Stimulated activated CD4-positive, alpha-beta T cell treated with anti-CD3 and anti-CD28 coated beads, TNF-alpha, amount 100 ng/mL, for 24 hours (primary cell): ENCODE measurements at places on chromosomes 6 and 20.

- DNase-seq: no peak
Measured at GRCh38 chr6:130943738-130944137, 116.5 kb downstream of the SMLR1 start.

- no peak for DNase-seq
Measured at GRCh38 chr6:15952231-15953151, 176.4 kb upstream of the MYLIP start.

DNA sequence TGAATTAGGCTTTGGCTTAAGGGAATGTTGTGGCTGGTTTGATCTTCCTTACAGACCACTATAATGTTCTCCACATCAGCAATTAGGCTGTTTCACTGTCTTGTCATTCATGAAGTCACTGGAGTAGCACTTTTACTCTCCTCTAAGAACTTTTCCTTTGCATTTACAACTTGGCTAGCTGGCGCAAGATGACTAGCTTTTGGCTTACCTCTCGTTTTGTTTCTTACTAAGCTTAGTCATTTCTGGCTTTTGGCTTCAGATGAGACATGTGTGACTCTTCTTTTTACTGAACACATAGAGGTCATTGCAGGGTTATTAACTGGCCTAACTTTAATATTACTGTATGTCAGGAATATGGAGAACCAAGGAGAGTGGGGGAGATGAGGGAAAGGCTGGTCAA lies 143.2 kb downstream of the PTCHD4 start:
- DNase-seq: no peak

DNA sequence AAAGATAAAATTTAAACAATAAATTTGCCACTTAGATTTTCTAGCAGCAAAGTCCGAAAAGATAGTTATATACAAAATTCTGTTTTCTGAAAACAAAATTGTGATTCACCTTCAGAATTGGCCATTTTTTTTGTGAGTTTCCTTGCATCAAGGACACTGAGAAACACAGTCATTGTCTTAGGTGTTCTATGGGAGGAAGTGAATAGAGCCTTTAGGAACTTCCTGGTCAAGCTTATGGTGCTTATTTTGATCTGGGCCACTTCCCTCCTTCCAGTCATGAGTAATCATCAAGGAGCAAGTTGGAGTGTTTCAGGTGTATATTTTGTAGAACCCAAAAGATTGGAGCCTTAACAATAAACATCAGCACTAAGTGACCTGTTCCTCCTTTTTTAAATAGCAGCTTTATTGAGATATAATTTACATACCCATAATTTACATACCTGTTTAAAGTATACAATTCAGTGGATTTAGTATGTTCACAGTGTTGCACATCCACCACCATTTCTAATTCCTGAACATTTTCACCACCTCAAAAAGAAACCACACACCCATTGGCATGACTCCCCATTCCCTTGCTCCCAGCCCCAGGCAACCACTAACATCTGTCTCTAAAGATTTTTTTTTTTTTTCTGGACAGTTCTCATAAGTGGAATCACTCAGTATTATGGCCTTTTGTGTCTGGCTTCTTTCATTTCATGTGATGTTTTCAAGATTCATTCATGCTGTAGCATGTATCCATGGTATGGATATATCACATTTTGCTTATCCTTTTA lies 17.6 kb downstream of the TMEM74B start:
- no peak for DNase-seq

- DNase-seq: no peak
Measured at GRCh38 chr6:6716998-6717763, 128.7 kb downstream of the LY86 start.

GRCh38 chr6:139323511-139324300 lies 31.9 kb upstream of the TXLNB start:
- peak; percentile 70 for DNase-seq

DNA sequence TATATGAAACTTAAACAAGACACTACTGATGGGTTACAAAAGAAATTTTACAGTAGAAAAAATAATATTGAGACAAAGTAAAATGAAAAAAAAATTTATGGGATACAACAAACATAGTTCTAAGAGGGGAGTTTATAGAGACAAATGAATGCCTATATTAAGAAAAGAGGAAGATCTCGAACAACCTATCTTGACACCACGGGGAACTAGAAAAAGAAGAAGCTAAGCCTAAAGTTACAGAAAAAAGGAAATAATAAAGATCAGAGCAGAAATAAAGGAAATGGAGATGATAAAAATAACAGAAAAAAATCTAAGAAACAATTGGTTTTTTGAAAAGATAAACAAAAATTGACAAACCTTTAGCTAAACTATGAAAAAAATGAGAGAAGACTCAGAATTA lies 9.1 kb upstream of the ECHDC1 start:
- no peak for DNase-seq
